Activated T-cell treated with anti-CD3 and anti-CD28 coated beads, Interleukin-2, amount 50 U/mL, for 4 hours (primary cell): ENCODE measurements at places on chromosomes 13 and 19.
A peak's percentile ranks its signal among the peaks of the same experiment; 100 is the strongest.

DNA sequence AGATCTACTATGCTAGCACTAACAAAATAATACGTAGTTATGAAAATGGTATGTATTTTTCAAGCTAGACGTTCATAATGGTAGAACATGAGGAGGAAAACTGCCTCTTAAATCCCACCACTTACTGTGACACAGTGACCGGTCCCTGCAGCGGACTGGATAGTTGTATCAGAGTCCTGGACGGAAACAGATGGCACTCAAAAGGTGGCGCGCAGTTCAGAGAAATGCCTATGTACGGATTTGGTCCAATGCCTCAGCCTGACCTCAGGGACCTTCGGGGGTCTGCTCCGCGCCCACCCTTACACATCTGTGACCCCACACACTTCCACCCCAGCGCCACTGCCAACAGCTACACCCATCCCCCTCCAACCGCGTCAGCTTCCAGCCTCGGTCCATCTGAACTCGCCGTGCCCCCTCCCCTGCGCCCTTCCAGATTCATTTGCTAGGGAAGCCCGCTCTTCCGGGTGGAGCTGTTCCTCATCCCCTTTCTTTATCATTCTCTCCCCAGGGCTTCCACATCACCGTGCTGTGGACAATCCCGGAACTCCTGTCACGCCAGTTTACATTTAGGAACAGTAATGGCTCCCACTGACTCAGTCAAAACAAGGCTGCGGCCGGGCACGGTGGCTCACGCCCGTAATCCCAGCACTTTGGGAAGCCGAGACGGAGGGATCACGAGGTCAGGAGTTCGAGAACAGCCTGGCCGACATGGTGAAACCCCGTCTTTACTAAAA lies 792 bp upstream of the LENG8 start:
- DNase-seq: peak; percentile 25

- DNase-seq: no peak
Measured at GRCh38 chr13:90454002-90454636, 893.4 kb upstream of the MIR17HG start.

- no peak for DNase-seq
Measured at GRCh38 chr19:18750295-18750970, 40.7 kb downstream of the COMP start.

DNA sequence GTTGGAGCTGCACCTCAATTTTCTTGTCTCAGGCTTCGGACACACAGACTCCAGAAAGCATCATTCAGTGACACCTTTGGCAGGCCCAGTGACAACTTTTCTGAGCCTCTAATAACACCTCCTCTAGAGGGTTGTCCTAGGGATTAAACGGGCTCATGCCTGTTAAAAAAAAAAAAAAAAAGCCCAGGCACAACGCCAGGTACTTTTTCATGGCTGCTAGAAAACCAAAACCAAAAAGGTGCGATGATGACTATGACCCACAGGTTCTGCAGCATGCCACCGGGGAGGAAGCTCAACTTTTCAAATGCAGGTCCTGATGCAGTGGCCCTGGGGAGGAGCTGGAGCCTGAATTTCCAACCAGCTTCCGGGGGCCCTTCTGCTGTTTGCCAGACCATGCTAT lies 184.2 kb downstream of the ABCC4 start:
- DNase-seq: no peak

- no peak for DNase-seq
Measured at GRCh38 chr13:99050983-99051488, 73.2 kb upstream of the DOCK9 start.

DNA sequence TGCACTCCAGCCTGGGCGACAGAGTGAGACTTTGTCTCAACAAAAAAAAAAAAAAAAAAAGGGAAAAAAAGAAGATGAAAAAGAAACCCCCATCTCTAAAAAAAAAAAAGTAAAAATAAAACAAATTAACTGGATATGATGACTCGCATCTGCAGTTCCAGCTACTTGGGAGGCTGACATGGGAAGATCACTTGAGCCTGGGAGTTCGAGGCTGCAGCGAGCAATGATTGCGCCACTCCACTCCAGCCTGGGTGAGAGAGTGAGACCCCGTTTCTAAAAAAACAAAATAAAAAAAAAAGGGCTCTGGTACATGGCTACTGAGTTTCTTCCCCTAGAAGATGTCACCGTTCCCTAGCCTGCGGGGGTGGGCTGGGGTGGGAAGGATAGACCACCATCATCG lies 2.4 kb upstream of the CATSPERG start:
- no peak for DNase-seq

GRCh38 chr13:24223341-24224231 lies 63.1 kb downstream of the SPATA13 start:
- no peak for DNase-seq

DNA sequence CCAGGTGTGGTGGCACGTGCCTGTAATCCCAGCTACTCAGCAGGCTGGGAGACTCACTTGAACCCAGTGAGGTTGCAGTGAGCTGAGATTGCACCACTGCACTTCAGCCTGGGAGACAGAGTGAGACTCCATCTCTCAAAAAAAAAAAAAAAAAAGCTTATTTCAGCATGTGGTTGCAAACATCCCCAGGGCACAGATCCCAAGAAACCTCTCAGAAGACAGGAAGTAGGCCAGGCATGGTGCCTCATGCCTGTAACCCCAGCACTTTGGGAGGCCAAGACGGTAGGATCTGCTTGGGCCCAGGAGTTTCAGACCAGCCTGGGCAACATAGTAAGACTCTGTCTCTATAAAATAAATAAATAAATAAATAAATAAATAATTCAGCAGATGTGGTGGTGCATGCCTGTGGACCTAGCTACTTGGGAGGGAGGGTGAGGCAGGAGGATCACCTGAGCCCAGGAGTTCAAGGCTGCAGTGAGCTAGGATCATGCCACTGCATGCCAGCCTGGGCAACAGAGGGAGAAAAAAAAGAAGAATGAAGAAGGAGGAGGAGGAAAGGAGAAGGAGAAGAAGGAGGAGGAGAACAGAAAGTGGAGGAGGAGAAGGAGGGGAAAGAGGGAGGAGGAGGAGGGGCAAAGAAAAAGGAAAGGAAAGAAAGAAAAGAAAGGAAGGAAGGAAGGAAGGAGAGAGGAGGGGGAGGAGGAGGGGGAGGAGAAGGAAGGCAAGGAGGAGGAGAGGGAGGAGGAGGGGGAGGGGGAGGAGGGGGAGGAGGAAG lies 4.3 kb upstream of the LRRC8E start:
- no peak for DNase-seq

GRCh38 chr19:50515168-50515561 lies 1.5 kb upstream of the ASPDH start:
- DNase-seq: no peak

- DNase-seq: peak; percentile 65
Measured at GRCh38 chr19:14440049-14440448, 6.9 kb downstream of the PKN1 start.

- no peak for DNase-seq
Measured at GRCh38 chr13:43879755-43880181, at the start of gene LACC1. TSS of gene LACC1 (plus strand) at chr13:43879904. CDS start at chr13:43880986, 1,082 bp downstream.

DNA sequence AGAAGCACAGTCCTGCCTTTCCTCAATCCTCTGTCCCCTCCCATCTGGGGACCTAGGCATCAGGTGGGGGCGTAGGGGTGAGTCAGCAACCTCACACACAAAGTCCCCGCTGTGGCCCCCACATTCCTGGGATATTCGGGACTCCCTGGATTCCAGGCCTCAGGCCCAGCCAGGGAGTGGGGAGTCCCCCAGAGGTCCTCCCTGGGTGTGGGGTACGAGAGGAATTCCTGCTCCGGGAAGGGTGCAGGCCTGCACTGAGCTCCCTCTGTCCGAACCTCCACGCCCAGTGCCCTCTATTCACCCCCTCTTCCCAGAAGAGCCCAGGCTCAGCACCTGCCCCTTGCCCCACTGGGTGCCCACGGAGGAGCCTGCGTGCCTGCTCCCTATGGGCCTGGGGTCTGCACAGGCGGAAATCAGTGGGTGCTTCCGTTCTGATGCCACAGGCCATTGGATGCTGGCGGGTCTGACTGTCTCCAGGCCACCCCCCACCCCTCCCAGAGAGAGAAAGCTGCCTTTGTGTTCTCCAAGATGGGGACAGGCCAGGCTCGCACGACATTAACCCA lies 3.4 kb downstream of the CADM4 start:
- no peak for DNase-seq

GRCh38 chr19:18541258-18541991 lies 1.9 kb downstream of the FKBP8 start:
- no peak for DNase-seq

- DNase-seq: no peak
Measured at GRCh38 chr19:42560731-42561130, 32.5 kb upstream of the CEACAM1 start.

DNA sequence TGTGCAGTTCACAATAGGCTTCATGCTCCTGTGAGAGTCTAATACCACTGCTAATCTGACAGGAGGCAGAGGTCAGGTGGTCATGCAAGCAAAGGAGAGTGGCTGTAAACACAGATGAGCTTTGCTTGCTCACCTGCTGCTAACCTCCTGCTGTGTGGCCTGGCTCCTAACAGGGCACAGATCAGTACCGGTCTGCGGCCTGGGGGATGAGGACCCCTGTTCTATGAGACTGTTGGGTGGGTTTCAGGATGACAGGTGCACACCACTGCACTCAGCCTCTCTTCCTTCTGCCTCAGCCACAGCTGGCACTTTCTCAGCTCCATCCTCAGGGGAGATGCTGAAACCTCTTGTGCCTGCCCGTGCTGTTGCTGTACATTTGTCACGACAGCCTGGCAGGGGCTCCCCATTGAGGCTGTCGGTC lies 9.7 kb downstream of the CLEC4G start:
- DNase-seq: no peak

DNA sequence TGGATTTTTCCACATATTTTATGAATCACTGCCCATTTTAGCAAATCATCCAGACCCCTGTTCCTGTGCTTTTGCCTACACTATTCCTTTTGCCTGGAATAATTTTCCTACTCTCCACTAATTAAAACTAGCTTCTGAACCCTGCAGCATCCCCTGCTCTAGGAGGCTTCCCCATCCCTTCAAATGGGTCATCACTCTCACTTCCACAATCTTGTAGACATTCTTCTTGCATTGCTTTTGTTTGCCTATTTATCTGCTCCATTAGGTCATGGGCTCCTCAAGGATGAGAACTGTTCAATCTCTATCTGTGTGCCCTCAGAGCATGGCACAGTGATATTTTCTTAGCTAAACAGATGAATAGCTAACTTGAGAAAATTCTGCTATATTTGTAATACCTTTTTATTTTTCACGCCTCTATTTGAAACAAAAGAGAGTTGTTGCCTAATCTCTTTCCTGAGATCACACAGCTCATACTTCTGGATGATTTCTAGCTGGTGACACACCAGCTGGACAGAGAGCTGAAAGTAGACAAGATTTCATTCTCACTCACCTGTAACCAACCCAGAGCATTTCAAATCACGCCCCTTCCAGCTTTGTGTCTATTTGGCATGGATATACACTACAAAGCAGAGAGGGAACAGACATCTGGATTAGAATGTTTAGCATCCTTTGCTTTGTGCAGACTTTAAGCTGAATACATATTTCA lies 466.0 kb downstream of the FOXO1 start:
- DNase-seq: no peak

GRCh38 chr19:38360839-38361631 lies 13.3 kb upstream of the PSMD8 start:
- no peak for DNase-seq

DNA sequence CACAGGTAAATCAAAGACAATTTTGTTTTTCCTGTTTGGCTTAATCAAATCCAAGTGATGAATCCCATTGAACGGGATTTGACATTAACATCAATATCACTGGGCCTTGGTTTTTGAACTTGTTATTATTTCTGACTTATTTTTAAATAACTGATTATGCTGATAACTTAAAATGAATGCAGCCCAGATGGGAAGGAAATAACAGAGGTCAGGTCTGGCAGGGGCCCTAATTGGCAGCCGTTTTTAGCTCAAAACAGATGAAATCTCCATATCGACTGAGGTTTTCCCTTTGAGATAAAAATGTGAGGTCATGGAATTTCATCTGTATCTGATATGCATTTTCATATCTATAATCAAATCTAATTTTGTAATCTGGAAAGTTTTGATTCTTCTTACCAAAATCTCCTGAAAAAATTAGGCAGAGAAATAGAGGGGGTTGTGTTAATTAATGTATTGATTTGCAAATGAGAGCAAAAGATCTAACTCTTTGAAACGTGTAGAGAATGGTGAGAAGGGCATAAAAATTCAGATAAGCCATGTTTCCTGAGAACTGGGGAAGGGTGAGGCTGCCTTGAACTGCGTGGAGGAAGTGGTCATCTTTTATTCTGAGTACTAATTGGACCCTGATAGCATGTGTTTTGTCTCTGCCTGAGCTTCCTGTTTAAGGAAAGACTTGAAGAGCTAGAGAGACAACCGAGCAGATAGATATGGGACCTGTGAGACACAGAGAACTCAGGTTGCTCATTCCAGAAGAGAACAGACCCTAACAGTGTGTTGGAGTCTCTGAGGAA lies 98.2 kb upstream of the C1QTNF9B start:
- DNase-seq: no peak

DNA sequence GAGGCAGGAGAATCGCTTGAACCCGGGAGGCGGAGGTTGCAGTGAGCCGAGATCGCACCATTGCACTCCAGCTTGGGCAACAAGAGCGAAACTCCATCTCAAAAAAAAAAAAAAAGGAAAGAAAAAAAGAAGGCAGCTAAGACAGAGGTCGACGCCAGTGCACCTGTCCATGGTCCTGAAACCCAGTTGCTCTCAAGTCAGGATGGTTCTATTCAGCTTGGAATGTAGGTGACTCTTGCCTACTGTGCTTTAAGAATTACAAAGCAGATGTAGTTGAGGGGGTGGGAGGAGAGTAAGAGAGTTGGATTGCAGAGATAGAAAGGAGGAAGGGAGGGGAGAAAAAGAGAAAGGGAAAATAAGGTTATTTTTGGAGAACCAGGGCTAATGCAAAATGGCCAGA lies 18.7 kb downstream of the CACNG7 start:
- no peak for DNase-seq

GRCh38 chr13:111629457-111629856 lies 309.0 kb downstream of the TEX29 start:
- no peak for DNase-seq

- no peak for DNase-seq
Measured at GRCh38 chr13:48938308-48938943, 37.3 kb upstream of the FNDC3A start.

DNA sequence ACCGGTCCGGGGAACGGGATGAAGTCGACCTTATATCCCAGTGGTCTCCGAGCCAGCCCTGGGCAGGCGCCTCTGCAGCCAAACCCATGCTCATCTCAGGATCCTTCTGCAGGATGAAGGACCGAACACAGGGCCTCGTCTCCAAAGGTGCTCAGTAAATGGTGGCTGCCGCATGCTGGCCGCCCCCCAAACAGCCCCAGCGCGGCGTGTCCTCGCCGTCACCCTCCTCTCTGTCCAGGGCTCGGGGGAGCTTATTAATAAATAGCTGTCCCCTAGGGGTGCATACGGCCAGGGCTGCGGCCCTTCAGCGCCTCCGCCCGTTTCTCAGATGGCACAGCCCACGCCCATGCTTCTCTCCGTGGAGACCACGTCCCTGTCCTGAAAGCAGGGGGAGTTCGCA lies 32.6 kb upstream of the SPACA7 start:
- no peak for DNase-seq

GRCh38 chr19:4909156-4909896 lies at the start of gene UHRF1:
TSS of gene UHRF1 (plus strand) at chr19:4909501. CDS start at chr19:4910886, 1,385 bp downstream.
- DNase-seq: no peak

GRCh38 chr13:111387026-111387871 lies 66.8 kb downstream of the TEX29 start:
- DNase-seq: no peak
